Lower leg skin (tissue), 4 donors: ENCODE measurements at places on chromosomes 1 and 21. TPM values are rescaled to one million over a fixed set of nuclear protein-coding genes. Genes with fewer than 3 reads are reported as not detected.
A peak's percentile ranks its signal among the peaks of the same experiment; 100 is the strongest.

DNA sequence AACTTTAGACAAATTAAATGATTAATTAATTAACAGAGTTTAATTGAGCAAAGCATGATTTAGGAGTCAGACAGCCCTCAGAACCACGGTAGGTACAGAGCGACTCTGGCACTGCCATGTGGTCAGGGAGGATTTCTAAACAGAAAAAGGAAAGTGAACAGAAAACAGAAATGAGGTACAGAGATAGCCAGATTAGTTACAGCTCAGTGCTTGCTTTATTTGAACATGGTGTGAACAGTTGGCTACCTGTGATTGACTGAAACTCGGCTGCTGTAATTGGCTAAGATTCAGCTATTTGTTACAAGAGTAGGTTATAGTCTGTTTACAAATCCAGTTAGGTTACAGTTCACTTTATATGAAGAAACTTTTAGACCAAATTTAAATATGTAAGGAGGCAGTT, 163.0 kb upstream of the TNR start:
- no peak for DNase-seq

DNA sequence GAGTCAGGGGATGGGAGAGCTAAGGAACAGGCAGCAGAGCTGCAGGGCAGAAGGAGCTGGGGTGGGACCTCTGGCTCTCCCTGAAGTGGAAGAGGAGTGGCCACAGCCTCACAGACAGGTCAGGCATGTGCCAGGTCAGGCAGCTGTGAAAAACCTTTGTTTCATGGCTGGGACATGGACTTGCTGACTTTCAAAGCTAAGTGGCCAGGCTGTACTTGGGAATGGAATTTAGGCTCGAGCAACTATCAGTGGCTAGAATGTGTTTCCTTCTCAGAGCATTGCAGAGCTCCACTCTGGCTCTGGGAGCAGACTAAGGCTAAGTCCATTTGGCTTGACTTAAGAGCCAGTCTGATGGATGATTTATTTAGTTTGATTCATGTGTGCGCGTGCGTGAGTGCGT, 385.1 kb downstream of the LMX1A start:
- no peak for DNase-seq

The CD1E gene
- total RNA-seq = 6.7 TPM

The EDN2 gene
- 2.3 TPM for total RNA-seq

GRCh38 chr21:36209626-36210171, 53.1 kb downstream of the DOP1B start:
- DNase-seq = peak; percentile 43

GRCh38 chr1:67175530-67176087, 9.4 kb downstream of the IL23R start:
- DNase-seq = no peak

GRCh38 chr1:12177156-12177998, 10.6 kb downstream of the TNFRSF1B start:
- DNase-seq = no peak
